Brain microvascular endothelial cell (primary cell): ENCODE measurements at places on chromosomes 6 and 20.
A peak's percentile ranks its signal among the peaks of the same experiment; 100 is the strongest.

GRCh38 chr20:17651760-17652388 lies 30.2 kb downstream of the RRBP1 start:
- DNase-seq = no peak

- DNase-seq = no peak
Measured at GRCh38 chr6:30819297-30819917, 64.9 kb upstream of the DDR1 start.

DNA sequence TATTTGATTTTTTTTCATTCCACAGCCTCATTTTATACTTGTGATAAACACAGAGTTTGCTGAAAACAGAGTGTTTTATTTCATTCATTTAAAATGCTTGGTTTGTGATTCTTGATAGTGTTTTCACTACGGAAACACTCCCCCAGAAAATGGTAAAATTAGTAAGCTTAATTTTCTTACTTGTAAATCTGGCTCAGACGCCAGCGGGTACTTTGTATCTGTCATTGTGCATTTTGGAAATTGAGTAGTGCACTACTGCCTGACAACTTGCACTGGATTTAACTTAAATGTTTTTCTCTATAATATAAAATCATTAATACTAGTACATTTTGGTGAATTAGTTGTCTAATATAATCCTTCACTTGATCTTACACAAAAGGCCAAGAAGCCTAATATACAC lies 37.0 kb upstream of the HINT3 start:
- no peak for DNase-seq

- no peak for DNase-seq
Measured at GRCh38 chr6:87699576-87699975, 2.5 kb downstream of the AKIRIN2 start.

DNA sequence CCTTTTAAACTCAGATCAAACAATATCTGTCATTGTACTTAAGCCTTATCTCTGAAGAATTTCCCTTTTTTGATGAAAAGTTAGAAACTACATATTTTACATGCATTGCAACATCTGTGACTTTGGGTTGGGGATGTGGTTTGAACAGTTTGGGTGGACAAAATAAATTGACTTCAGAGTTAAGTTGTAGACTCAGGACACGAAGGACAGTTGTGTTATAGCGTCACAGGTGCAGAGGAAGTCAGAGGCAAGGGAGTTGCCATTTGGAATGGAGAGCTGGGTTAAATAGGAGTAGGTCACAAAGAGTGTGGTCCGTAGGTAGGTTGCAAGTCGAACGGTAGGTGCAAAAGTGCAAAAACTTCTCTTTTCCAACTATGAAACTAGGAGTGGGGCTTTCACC lies 46.0 kb downstream of the ZFAND3 start:
- DNase-seq = no peak

DNA sequence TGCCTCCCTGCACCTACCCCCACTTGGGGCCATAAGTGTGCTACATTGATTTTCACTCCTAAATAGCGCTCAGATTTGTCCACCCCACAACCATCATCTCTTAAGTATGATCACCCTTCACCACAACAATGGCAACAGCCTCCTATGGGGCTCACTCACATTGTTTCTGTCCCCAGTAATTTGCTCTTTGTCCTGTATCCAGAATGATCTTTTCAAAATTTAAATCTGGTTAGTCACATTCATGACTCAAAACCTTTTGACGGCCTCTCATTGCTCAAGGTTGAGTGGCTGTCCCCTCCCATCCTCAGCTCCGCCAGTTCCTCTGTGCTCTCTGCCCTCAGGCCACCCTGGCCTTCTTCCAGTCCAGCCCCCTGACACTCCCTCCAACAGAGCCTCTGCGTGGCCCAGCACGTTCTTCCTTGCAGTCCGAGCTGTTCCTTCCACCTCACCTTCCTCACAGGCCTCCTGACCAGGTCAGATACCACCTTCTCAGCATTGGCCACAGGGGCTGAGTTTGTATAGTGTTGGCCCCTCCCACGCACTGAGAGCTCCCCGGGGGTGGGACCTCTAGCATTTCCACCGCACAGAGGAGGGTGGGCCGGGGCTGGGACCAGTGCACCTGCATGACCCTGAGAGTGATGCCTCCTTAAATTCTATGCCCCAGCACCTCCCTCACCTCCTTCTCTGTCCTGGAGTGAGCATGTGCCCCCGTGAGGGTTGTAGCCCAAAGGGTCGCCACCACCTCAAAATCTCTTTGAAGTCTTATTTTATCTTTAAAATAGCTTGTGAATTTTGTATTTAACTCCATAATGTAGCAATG lies 2.4 kb upstream of the PPP1R3G start:
- DNase-seq = peak; percentile 63

DNA sequence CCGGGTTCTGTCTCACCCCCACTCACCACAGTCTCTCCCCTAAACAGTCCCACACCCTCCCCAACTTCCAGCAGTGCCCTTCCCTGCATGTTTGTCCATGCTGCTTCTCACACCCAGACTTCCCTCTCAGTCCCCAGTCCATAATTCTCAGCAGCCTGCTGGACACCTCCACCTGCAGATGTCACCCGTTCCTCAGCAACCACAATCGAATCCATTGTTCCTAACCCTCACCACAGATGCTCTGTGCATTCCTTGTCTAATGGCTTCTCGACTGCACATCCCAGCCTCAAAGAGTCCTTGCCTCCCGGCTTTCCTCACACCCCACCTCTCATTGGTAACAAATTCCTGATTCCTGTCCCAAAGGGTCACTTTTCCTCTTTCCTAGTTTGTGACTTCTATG lies 55.6 kb downstream of the GOPC start:
- DNase-seq = no peak

DNA sequence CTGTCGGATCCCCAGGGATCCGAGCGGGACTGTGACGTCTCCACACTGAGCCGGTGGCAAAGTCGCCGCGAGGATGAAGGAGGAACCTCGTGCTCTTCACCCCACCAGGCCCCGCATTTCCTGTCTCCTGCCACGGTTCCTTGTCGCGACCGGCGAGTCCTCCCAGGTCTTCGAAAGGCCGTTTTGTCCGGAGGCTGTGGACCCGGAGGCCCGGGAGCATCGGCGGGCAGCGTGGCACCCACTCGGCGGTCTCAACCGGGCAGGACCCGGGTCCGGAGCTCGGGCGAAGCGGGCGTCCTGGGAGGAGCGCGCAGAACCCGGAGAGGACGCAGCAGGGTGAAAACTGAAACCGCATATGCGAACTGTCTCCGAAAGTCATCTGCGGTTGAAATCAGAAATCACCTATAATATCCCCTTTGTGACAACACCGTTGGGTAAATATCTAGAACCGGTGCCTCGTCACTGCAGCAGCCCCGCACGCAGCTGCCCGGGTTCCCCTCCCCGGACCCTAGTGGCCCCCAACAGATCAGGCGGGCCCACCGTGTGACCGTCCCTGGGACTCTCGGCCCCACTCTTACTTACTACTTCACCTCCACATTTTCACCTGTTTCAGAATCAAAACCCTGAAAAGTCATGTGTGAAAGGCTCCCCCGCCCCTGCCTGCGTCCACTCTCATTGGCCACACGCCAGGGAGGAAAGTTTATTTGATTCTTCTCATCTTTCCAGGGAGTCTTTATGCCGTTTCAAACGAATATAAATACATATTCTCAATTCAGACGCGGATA lies 3.1 kb upstream of the ULBP2 start:
- no peak for DNase-seq

- no peak for DNase-seq
Measured at GRCh38 chr20:38935967-38936407, 9.8 kb downstream of the FAM83D start.

- DNase-seq = peak; percentile 42
Measured at GRCh38 chr6:73565767-73566485, 45.1 kb upstream of the EEF1A1 start.

DNA sequence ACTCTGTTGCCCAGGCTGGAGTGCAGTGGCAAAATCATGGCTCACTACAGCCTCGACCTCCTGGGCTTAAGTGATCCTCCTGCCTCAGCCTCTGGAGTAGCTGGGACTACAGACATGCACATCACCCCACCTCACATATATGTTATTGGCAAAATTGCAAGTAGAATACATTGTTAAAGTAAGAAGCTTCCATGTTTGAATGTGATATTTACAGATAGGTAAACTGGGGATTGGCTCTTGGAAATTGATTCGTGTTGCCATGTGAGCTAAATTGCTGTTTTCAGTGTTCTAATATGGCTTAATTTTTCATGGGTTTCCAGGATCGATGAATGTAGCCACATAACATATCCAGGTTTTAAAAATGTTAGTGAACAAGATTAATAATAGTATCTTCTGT lies 149.0 kb upstream of the ZNF217 start:
- no peak for DNase-seq

GRCh38 chr6:119261944-119262284 lies 87.6 kb downstream of the MAN1A1 start:
- no peak for DNase-seq

GRCh38 chr6:154543628-154544027 lies 33.1 kb upstream of the CNKSR3 start:
- no peak for DNase-seq

- DNase-seq = peak; percentile 60
Measured at GRCh38 chr20:4607287-4607713, 114.4 kb upstream of the PRND start.

GRCh38 chr6:149901444-149902140 lies 3.7 kb upstream of the RAET1E start:
- no peak for DNase-seq

GRCh38 chr6:104958178-104959025 lies 1.5 kb downstream of the LIN28B start:
- DNase-seq = no peak
